A172 (cell line): ENCODE measurements at places on chromosomes 16 and 17.

DNA sequence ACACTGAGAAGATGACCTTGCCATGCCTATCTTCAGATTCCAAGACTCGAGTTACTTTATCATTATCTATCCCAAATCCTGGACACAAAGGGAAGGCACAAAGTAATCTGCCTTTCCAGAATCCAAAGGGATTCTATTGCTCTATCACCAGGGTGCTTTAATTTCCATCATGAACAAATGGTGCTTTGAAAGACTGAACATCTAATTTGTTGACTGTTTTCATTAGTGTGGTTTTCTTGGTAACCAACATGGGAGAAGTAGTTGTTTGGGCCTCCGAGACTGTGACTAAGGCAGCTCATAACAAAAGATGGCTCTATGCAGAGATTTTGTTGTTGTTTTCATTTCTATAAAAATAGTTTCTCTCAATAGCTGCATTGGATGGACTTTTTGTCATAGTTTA lies 441.0 kb upstream of the SOX9 start:
- DNase-seq: no peak

- DNase-seq: peak; percentile 100
Observed at GRCh38 chr17:28951991-28952975, 965 bp upstream of the PHF12 start.

DNA sequence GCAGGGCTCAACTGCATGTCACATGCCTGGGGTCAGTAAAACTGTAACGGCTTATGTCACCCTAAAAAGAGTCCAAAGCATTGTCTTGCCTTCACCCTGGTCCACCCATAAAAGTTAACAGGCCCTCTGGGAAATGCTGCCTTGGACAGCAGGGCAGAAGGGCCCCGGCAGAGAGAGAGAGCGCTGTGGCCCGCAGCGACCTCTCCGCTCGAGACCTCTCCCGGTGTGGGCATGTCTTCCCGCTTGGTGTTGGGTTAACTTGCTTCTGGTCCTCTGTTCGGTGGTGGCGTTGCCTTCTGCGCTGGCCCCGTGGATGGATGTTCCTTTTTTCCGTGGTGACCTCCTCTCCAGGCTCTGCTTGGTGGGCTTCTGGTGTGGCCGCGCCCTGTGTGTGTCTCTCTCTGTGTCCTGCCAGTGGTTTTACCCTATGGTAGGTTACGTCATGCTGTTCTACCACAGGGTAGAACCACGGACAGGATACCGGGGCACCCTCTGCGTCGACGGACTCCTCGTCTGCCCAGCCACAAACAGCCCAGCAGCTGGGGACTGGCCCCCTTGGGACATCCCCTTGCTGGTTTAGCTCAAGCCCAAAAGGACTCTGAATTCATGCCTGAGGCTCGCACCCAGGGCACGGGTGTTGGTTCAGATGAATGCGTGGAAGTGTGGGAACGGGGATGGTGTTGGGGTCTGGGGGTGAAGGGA lies 18.3 kb upstream of the CLEC18A start:
- no peak for DNase-seq

GRCh38 chr17:7097940-7098339 lies 16.7 kb downstream of the ASGR2 start:
- DNase-seq: no peak

GRCh38 chr17:10120109-10120485 lies 78.3 kb downstream of the GAS7 start:
- no peak for DNase-seq

- no peak for DNase-seq
Observed at GRCh38 chr16:53048139-53048915, 4.4 kb downstream of the CHD9NB start.

- DNase-seq: peak; percentile 85
Observed at GRCh38 chr16:67917852-67918236, 13.8 kb downstream of the CTRL start.

- DNase-seq: peak; percentile 82
Observed at GRCh38 chr16:29700253-29700987, 21.4 kb downstream of the QPRT start.

GRCh38 chr17:41338961-41339485 lies 11.6 kb downstream of the KRT33A start:
- no peak for DNase-seq

DNA sequence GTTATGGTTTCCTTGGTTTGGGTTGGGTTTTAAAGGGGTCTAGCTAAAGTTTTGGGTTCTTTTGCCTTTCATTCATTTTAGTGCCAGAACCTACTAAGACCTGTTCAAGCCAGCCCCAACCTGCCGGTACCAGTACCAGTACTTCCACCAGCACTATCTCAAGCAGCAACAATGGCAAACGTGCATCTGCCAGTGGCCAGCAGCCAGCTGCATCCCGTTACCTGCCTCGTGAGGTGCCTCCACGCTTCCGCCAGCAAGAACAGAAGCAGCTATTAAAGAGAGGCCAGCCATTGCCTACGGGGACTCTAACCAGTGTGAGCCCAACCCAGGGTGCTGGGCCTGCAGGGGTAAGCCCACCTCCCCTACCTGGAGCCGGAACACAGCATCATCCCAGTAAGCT lies 72.9 kb downstream of the TNRC6C start:
- DNase-seq: no peak

DNA sequence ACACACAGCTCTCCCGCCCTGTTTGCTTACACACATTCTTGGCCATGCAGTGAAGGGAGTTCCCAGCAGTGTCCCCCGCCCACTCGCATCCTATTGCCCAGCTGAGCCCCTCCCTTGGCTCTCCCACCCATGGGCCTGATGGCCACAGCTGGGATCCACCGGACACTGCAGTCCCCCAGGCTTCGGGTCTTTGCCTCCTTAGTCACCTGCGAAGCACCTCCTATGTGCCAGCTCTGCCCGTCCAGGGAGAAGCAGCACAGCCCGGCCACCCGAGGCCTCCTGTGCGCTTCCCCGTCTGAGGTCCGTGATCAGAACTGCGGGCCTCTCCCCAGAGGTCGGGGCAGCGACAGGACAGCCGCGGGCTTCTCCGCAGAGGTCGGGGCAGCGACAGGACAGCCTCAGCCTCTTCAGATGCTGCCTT lies 136.9 kb downstream of the BANP start:
- DNase-seq: peak; percentile 10

- peak; percentile 80 for DNase-seq
Observed at GRCh38 chr16:84952335-84953189, 58.8 kb downstream of the ZDHHC7 start.

DNA sequence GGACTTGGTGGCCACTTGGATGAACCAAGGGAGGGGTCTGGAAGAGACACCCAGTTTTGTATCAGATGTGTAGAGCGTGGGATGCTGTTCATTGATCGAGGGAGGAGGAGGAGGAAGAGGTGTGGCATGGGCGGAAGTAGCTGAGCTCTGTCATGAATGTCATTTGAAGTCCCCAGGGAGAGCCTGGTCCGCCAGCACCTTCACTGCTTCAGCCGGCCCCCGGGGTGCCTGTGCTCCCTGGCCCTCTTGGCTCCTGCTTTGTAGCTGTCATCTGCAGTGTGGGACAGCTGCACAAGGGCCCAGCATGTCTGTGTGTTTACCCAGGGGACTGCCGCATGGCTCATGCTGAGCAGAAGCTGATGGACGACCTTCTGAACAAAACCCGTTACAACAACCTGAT lies 75.4 kb upstream of the RBL2 start:
- DNase-seq: no peak
